ENCODE measurements at places on chromosomes 16 and 17. TPM values are rescaled to one million over a fixed set of nuclear protein-coding genes. Genes with fewer than 3 reads are reported as not detected.

Gene C17orf50
- not detected for total RNA-seq

Gene CDIP1
- 33.4 TPM for total RNA-seq

DNA sequence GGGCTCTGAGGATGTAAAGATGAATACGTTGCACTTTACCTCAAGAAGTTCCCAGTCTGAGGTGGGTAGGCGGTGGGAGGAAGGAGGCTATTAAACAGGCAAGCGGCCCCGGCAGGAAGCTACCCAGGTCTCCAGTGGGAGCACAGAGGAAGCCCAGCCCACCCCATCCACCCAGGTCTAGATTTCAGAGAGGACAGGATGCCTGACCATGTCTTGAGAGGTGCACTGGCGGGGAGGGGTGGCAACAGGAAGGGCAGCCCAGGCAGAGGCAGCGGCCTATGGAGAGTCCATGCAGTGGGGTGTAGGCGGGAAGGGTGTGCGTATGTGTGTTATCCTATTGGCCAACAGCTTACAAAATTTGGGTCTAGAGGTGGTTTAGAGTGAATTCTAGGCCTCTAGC, 13.9 kb downstream of the SARM1 start:
- peak overlapping the region; percentile 46 for H3K4me3 ChIP-seq
- H3K27me3 ChIP-seq = no peaks in the 10 kb centered on the region
- H3K36me3 ChIP-seq = peaks cover 30% of the 10 kb centered on the region
- peaks cover 8% of the 10 kb centered on the region for H3K4me1 ChIP-seq
- DNase-seq = no peak

Gene KRTAP2-2
- not detected for total RNA-seq

- peak overlapping the region; percentile 93 for H3K27ac ChIP-seq
- peaks cover 37% of the 10 kb centered on the region for H3K4me1 ChIP-seq
- DNase-seq = no peak
- no peaks in the 10 kb centered on the region for H3K27me3 ChIP-seq
These were observed 665 bp upstream of the AKAP1 start for GRCh38 chr17:57084361-57084801.

GRCh38 chr16:24539850-24540601, 660 bp downstream of the RBBP6 start:
- no peaks in the 10 kb centered on the region for H3K27me3 ChIP-seq
- H3K36me3 ChIP-seq = no peaks in the 10 kb centered on the region
- H3K4me3 ChIP-seq = peak overlapping the region; percentile 89
- peak overlapping the region; percentile 99 for H3K27ac ChIP-seq

DNA sequence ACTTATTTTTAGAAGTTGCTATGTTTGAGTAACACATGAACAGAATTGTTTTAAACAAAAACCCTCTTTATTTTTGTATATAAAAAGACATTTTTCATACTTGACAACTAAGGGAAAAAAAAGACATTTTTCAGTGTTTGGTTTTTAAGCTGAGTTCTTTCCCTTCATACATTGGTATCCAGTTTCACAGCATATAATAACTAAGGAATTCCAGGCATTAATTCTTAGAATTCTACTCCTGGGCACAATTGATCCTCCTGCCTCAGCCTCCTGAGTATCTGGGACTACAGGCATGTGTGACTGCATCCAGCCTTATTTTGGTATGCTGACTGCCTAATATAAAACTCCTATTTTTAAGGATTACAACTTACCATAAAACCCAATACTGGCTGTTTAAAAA, 8.4 kb downstream of the FBXO47 start:
- H3K36me3 ChIP-seq = no peaks in the 10 kb centered on the region
- no peaks in the 10 kb centered on the region for H3K27me3 ChIP-seq
- no peak for DNase-seq
- no peak overlapping the region for H3K4me3 ChIP-seq
- no peaks in the 10 kb centered on the region for H3K4me1 ChIP-seq
- H3K27ac ChIP-seq = peak overlapping the region; percentile 44

Gene MRPL45
- total RNA-seq = 27.6 TPM

Gene PRKCB
- total RNA-seq = 7.1 TPM

GRCh38 chr16:31149894-31150890, at the start of gene PRSS36:
Gene PRSS36 (minus strand): TSS chr16:31150066. CDS start chr16:31150035, 31 bp downstream.
- H3K4me3 ChIP-seq = no peak within 1 kb of the TSS
- H3K36me3 ChIP-seq = no peaks in the 10 kb centered on the region
- H3K27ac ChIP-seq = no peak within 1 kb of the TSS
- DNase-seq = no peak
- H3K27me3 ChIP-seq = no peaks in the 10 kb centered on the region
- peaks cover 5% of the 10 kb centered on the region for H3K4me1 ChIP-seq

GRCh38 chr17:69417545-69418483, 3.3 kb downstream of the MAP2K6 start:
- H3K36me3 ChIP-seq = no peaks in the 10 kb centered on the region
- no peaks in the 10 kb centered on the region for H3K27me3 ChIP-seq
- H3K4me1 ChIP-seq = peaks cover 43% of the 10 kb centered on the region
- H3K4me3 ChIP-seq = no peak overlapping the region
- no peak overlapping the region for H3K27ac ChIP-seq
